Stimulated activated CD4-positive, alpha-beta T cell treated with anti-CD3 and anti-CD28 coated beads, Interleukin-1b, Interleukin-23, amount 100 ng/mL, for 48 hours (primary cell): ENCODE measurements at places on chromosomes 13 and 19.

DNA sequence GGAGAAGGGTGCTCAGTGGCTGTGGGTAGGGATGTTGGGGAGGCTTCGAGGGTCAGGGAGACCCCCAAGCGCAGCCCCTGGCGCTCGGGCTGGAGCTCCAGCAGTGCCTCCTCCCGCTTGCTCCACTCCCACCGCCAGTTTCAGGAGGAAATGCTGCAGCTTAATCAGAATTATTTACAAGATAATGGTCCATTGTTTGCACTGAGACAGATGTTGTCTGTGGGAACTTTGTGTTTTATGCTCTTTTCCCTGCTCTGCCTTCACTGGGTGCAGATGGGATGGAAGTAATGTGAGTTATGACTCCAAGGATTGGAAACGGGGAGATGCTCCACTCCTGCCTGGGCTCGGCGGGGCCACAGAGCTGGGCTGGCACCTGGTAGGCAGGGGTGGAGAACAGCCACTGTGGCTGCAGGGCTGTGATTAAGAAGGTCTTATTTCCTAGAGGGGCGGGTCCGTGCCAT lies 192.4 kb downstream of the ZNF536 start:
- DNase-seq: no peak

- DNase-seq: no peak
Measured at GRCh38 chr19:48962849-48963165, 2.3 kb upstream of the FTL start.

GRCh38 chr13:24654741-24655140 lies 25.5 kb upstream of the ATP12A start:
- no peak for DNase-seq

- DNase-seq: no peak
Measured at GRCh38 chr19:31511696-31512095, 162.5 kb upstream of the TSHZ3 start.

- DNase-seq: no peak
Measured at GRCh38 chr13:38819053-38819452, 132.2 kb downstream of the FREM2 start.

DNA sequence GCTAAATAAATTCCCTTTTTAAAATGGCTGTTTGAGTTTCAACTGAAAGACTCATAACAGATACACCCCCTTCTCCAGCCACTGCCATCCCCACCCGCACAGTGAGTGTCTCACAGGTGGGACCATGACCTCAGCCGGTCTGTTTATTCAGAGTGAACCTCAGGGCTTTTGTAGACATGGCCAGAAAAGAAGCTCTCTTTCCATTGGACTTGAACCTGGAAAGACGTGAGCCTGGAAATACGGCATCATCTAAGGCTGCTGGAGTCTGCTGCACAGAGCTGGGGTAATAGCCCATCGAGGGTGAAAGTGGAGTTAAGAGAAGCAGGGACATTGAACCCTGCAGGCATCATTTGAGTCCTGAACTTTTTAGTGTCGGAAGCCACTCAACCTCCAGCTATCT lies 15.2 kb upstream of the KPNA3 start:
- no peak for DNase-seq

DNA sequence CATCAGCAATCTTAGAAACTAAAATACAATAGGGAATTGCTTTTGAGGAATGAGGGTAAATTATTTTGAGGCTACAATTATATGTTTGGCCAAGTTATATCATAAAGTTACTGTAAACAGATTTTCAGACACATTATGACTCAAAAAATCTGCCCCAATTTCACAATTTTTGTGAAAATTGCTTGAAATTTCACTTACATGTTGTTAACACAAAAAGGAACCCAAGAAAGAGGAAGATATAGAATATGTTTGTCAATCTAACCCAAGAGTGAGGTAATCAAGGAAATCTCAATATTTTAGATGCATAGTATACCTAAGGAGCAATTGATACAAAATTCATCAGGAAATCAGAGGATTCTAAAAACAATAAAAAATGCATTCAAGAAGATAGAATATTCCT lies 73.9 kb upstream of the FNDC3A start:
- no peak for DNase-seq

- no peak for DNase-seq
Measured at GRCh38 chr19:2488942-2489731, 13.2 kb downstream of the GADD45B start.

GRCh38 chr13:47004027-47004426 lies 107.2 kb upstream of the HTR2A start:
- DNase-seq: no peak

DNA sequence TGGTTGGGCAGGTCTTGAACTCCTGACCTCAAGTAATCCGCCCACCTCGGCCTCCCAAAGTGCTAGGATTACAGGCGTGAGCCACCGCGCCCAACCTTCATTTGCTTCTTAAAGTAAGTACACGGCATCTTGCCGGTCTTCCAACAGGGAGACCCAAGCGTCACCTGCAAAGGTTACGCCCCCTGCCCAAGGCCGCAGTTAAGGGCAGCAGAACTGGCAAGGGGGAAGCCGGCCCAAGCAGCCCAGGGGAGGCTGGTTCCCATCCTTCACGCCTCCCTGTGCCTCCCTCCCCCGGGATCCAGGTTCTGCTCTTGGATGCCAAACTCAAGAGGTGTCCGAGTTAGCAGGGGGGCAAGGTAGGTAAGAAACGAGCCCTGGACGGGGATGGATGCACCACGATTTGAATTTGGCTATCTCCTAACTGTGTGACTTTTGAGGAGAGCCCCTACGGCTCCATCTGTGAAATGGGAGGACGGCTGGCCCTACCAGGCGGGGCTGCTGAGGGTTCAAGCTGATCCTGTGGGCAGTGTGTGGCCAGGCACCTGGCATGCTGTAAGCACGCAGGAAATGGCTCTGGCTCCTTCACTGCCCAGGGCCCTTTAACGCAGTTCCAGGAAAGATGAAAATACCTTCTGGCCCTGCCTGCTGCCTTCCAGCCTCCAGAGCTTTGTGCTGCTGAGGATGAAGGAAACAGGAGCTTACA lies 9.0 kb downstream of the RFX1 start:
- DNase-seq: no peak

DNA sequence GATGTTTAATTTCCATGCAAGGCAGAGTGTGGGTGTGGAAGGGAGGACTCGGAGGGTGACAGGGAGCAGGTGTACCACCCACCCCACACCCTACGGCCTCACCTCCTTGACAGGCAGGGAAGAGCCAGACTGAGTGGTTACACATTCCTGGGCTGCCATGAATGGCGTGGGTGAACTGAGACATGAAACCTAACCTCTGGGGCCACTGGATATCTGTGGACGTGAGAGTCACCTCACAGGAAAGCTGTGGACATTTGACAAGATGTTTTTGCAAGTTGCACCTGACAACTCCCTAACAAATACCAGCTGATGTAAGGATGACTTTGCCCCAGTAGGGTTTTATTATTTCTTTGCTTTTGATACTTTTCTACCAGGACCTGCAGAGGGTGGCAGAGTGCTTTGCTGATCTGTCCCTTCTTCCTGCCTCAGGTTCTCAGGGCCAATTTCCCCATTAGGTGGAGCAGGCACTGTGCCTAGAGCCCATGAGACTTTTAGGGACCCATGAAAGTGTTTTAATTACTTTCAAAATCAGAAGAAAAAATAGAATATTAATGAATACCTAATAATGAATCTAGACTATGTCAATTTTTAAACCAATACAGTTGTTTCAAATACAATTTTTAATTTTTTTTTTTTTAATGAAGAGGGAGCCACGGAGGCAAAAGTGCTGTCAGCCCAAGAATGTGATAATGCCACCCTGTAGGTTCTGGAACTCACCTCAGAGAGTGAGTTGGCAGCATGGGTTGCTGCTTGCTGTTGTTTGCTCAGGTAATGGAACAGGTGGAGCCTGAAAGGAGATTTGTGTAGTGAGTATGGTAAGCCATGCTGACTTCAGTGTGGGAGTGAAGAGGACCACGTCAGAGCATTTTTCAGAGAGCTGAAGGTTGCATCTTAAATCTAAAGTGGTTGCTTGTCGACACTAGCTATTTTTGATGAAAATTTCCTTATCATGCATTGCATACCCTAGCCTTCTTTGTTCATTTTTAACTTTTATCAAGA lies 58.0 kb upstream of the CYSLTR2 start:
- peak; percentile 57 for DNase-seq

- DNase-seq: no peak
Measured at GRCh38 chr13:99085808-99086266, 108.0 kb upstream of the DOCK9 start.

GRCh38 chr19:11382898-11383705 lies 1.0 kb downstream of the EPOR start:
- peak; percentile 51 for DNase-seq

DNA sequence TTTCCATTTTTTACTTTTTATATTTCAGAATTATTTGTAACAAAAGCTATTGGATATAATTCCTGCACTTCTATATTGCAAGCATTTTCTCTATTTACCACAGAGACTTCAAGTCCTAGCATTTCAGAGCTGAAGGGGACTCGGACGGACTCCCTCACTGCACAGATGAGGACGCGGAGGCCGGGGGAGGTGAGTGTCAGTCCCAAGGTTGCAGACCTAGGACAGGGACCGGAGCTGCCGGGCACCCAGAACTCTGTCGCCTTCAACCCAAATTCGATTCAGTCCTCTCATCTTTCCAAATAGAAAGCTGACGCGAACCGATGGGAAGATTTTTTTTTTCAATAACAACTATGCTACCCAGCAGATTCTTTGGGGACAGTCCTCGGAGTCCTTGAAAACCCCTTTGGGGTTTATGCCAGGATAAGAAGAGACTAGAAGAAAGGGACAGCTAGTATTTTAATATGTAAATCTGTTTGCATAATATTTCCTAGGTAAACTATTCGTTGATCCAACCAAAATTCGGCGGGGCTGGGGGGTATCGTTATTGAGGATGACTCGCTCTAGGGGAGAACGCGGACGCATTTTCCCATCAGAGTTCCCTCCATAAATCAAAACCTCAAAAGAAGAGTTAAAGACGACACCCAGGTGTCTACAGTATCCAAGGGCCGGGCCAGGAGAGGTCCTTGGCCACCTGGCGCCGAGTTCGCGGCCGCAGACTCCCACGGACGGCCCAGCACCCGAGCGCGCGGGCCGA lies 803 bp downstream of the FLT3 start:
- no peak for DNase-seq

DNA sequence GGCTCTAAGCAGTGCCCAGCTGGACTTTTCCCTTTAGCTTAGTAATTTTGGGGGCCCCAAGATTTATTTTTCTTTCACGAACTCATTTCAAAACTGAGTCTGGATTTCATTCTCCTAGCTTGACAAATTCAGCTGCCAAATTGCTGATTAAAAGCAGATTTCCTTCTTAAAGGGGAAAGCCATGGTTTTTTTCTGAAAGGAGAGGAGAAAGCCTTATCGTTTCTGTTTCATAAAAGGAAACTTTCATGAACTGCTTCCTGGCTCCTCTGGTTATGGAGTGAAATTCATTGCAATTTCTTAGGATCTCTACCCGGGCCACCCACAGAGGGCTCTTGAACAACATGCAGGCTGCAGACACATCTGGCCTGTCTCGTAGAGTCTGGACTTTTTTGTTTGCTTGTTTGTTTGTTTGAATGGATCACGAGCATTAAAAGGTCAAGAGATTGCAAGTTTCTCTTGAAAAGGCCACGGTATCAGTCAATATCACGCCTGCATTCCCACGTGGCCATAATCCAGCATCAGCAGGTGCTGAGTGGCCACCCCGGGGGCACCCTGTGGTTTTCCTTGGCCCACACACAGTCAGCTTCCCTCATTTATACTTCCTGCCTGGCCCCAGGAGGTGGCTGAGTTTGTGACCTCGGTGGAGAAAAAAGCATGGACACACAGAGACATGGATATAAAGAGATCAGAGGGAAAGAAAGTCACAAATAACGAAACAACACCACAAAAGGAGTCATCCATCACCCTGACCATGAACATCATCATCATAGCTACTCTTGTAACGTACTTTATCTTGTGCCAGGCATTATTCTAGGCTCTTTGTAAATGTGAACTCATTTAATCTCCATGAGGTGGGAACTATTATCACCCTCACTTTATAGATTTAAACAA lies 10.5 kb upstream of the KLK4 start:
- DNase-seq: no peak

- DNase-seq: no peak
Measured at GRCh38 chr13:97004886-97005285, 10.6 kb upstream of the OXGR1 start.

DNA sequence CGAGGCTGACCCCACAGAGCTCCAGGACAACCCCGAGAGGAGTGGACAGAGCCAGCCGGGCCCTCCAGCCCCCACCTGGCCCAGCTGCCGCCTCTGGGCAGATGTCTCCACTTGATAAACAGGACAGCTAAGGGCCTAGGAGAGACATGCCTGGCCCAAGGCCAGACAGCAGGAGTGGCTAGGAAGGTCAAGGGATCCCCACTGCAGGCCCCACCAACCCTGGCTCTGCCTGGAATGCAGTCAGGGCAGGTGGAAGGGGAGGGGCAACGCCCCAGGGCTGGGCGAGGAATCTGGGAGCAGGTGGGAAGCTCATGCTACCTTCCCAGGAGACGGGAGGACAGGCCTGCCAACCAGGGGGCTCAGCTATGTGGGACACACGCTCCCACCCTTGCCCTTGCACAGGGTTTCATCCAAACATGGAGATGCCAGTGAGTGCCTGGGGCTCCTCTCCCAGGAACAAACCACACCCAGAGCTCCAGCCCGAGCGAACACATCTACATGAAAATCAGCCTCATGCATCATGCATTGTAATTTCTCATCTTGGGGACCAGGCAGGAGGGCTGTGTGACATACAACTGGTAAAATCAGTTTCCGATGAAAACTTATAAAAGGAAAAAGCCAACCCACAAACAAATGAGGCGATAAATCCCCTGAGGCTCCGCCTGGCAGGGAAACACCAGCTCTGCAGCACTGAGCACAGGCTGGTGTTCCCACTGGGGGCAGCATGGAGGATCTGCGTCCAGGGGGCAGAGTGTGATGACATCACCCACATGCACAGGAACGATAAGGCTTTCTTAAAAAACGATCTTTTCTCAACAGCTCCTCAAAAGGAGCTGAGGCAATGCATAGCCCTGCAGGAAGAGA lies 25.0 kb downstream of the SH3GL1 start:
- DNase-seq: no peak

- DNase-seq: no peak
Measured at GRCh38 chr13:109859898-109860297, 73.5 kb upstream of the IRS2 start.

DNA sequence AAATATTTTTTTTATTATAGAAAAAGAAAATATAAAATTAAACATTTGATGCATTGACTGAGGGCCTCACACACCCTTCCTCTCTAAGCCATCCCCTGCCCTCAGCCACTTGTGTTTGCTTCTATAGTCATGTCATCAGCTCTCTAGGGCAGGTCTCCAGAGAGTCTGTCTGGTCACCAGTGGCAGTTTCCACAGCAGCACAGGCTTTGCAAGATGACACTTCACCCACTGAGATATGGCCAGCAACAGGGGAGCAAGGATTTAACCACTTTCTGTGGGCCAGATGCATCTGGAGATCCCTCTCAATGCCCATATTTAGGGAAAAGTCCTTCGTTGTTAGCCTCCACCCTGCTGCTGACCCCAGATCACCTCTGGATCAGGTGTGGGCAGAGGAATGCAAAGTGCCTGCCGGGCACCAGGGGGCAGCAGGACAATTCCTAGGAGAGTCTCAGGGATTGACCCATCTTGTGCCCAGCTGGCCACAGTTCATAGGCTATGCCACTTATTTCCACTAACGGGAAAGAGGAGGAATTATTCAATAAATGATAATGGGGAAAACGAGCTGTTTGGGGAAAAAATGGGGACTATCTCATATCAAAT lies 4.8 kb downstream of the ABCC4 start:
- no peak for DNase-seq

GRCh38 chr13:59776924-59777690 lies 386.6 kb downstream of the DIAPH3 start:
- no peak for DNase-seq
